ENCODE measurements at places on chromosomes 13 and 19.

DNA sequence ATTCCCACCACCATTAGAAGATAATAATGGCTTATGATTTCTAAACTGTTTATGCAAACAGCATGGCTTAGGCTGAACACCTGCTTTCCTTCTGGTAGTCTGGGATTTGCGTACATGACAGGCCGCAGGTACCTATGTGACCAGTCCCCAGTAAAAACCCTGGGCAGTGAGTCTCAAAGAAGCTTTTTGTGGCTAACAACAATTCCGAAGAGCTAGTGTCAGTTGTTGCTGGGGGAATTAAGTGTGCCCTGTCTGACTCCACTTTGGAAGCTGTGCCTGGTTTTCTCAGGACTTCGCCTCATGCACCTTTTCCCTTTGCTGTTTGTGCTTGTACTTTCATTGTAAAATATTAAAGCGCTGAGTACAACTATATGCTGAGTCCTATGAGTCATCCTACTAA, 250.2 kb upstream of the MIR17HG start:
- no peak for DNase-seq

DNA sequence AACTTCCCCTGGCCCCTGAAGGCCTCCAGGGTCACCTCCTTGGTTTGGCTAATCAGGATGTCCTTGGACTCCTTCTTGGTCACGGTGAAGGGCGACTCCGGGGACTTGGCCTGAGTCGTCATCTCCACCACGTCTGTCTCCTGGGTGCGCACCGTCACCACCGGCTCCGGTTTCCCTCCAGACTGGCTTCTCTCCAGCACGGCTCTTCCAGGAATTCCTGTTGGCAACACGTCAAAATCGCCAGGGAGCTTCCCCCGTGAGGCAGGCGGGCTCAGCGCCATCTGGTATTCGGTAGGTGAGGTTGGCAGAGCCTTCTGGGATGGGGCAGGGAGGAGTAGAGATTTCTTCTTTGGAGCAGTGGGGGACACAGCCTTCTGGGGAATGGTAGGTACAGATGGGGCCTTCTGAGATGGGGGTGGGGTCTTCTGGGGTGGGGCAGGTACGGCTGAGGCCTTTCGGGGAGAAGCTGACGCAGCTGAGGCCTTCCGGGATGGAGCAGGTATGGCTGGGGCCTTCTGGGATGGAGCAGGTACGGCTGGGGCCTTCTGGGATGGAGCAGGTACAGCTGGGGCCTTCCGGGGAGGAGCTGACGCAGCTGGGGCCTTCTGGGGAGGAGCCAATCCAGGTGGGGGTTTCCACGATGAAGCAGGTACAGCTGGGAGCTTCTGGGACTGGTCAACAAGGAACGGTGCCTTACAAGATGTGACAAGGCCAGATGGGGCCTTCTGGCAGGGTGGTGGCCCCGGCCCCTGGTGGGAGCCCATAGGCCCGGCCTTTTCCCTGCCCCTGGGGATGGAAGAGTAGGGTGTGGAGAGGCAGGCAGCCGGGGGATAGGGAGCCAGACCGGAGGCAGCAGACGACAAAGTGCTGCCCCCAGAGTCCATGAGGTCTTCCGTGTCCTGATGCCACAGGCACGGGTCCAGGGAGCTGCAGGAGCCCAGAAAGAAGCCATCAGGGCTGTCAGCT, 3.8 kb downstream of the GARIN5B start:
- no peak for DNase-seq

DNA sequence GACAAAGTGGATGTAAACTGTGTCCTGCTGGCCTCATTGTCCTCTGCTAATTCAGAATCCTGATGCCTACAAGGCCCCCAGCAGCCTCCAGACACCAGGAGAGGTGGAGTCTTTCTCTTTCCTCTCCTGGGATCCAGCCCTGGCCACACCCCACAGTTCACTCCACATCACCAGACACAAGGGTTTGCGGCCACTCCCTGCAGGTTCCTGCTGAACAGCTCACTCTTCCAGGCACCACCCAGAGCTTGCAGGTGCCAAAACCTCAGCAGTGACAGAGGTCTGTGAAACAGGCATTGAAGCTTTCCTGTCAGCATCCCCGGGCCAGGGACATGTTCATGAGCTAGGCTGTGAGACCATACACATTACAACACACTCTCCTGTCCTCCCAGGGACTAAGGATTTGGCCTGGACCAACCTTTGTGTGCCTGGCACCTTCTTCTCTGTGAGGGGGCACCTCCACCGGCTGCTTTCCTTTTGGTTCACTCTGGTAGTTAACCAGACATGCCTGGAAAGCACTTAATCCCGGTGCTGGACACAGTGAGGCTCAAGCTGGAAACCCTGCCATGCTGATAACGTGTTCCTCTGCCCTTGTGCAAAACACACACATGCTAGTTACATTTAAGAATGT, 11.1 kb upstream of the ATP12A start:
- no peak for DNase-seq

DNA sequence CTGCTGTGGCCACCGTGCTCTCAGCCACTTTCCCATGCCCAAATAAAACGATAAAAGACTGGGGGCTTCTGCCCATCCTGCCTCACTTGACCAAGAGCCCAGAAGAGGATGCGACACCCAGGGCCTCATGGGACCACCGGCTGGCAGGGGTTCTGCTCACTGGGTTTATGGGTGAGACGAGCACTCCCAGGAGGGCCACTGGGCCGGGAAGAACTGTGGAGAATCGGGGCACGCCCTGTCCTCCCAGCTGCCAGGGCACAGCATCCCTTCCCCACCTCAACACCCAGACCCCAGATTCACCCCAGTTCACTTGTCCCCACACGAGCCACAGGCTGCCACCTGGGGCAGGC, 4.7 kb upstream of the F10 start:
- DNase-seq = no peak

- DNase-seq = no peak
Measured at GRCh38 chr19:5943623-5944022, 29.6 kb downstream of the CAPS start.

DNA sequence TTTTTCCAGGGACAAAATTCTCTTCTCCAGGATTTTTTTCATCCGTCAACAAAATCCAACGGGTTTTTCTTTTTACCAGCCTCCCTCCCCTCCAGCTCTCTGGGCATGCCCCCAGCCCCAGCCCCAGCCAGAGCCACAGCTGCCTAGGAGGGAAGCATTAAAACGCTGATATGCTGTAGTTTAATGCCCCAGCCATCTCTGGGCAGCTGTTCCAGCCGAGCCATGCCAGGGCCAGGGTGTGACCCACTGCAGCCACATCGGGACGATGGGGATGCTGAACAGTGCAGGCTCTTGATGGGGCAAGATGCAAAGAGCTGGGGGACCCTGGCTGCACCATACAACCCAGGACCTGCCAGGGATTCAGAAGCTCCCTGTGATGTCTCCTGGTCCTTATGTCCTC, 32.1 kb downstream of the TSHZ3 start:
- no peak for DNase-seq

DNA sequence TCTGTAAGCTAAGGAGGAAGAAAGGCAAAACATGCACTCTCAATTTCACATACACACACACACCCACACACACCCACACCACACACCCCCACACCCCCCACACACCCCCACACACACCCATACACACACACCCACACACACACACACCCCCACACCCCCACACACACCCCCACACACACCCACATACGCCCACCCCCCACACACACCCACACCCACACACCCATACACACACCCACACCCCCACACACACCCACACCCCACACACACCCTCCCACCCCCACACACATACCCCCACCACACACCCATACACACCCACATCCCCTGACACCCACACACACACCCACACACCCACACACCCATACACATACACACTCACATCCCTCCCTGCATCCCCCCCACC, 276.1 kb downstream of the ABCC4 start:
- DNase-seq = no peak

DNA sequence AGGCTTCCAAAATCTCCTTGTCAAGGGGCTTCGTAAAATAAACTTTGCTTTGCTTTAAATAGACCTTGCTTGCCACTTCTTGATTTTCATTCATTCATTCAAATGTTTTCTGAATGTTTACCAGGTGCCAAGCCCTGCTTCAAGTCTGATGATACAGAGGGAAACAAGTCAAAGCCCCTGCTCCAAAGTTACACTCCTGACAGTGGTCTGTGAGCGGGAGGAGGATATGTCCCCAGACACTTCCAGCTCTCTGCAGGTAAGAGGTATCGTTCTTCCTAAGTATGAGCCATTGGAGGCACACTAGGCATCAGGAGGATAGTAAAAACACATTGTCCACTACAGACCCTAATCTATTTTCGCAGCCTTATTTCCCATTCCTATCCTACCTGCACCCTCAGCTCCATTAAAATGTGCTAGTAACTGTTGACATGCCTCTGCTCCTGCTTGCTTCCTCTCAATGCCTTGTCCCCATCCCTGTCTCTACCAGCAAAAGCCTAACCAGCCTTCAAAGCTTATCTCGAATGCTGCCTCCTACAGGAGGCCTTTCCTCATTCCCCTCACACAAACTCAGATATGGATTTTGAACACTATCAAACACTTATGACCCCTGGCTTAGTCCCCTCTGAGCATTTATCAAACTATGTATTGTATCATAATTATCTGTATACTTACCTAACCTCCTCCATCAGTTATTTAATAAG, 6.2 kb upstream of the WBP4 start:
- no peak for DNase-seq

- DNase-seq = no peak
Measured at GRCh38 chr19:1106841-1107660, 3.3 kb downstream of the GPX4 start.

DNA sequence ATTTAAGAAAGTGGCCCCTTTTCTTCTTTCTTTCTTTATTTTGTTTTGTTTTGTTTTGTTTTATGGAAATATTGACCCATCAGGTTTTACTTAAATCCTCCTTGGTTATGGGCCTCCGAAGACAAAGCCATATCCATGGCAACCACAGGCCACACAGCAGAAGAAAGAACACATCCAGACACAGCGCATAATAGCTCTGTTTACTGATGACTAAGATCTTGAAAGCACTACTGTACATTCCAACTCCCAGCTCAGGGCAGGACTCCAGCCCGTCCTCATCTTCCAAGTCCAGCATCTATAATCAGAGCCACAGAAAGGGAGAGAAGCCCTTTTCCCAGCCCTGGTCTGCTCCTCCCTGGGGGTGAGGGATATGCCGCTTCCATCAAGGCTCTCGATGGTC, 84.3 kb downstream of the NUFIP1 start:
- DNase-seq = no peak

DNA sequence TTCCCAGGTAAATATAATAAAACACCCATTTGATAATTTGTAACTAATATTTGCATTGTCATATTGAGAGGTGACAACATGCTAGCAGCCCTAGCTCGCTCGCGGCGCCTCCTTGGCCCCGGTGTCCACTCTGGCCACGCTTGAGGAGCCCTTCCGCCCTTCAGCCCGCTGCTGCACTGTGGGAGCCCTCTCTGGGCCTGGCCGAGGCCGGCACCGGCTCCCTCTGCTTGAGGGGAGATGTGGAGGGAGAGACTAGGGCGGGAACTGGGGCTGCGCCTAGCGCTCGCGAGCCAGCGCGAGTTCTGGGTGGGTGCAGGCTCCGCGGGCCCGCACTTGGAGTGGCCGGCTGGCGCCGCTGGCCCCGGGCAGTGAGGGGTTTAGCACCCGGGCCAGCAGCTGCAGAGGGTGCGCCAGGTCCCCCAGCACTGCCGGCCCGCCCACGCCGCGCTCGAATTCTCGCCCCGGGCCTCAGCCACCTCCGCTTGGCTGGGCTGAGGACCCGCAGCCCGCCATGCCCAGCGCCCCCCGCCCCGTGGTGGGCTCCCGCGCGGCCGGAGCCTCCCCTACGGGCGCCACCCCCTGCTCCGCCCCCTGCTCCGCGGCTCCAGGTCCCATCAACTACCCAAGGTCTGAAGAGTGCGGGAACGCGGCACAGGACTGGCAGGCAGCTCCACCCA, 594.4 kb downstream of the SLITRK6 start:
- DNase-seq = no peak

DNA sequence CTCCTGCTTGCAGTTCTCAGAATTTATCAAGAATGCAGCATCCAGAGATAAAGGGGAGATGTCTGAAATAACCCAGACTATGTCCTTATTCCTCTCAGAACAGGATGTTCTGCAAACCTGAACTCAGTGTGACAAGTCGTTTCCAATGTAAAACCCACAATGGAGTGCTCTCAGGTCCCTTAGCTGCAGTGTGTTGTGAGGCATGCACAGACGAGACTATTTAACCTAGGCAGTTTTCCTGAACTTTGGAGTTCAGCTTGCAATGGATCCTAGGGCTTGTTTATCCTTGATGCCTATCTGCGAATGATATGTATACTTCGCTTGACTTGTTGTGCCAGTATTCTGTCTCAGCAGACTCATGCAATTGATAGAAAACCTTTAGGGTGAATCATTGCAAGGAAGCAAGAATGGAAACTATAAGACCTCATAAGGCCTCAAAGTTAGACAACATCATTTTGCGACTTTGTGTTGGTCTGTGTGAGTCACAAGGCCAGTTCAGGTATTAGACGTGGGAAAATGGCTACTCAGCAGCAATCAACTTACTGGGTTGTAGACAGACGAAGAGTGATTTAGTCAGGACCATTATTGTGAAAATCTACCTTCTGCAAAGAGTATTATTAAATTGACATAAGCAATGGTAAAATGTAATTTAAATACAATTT, 2439.9 kb upstream of the PCDH20 start:
- DNase-seq = no peak

- DNase-seq = no peak
Measured at GRCh38 chr13:48585456-48585840, 52.6 kb upstream of the RCBTB2 start.

GRCh38 chr19:57934820-57935665, at the start of gene ZNF418:
ZNF418 (minus strand) TSS chr19:57935402; CDS start chr19:57933822, 1,580 bp downstream.
- no peak for DNase-seq

- no peak for DNase-seq
Measured at GRCh38 chr19:2609389-2610116, 92.9 kb downstream of the GNG7 start.

GRCh38 chr19:39951686-39952085, 17.3 kb upstream of the FCGBP start:
- DNase-seq = no peak

DNA sequence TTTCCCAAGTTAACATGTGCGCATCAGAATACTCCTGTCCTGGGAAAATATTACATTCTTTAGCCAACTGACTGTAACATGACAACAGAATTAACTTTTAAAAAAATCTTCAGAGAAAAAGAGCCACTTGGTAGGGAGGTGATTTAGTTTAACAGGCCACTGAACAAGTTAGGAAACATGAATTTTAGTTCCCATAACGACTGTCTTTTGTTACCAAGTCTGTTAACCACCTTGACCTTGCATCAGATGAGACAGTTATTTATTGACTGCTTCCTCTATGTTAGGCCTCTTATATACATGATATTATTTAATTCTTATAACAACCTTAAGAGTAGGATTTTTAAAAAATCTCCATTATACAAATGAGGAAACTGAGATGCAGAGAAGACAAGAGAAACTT, 268.6 kb downstream of the NDFIP2 start:
- DNase-seq = no peak

DNA sequence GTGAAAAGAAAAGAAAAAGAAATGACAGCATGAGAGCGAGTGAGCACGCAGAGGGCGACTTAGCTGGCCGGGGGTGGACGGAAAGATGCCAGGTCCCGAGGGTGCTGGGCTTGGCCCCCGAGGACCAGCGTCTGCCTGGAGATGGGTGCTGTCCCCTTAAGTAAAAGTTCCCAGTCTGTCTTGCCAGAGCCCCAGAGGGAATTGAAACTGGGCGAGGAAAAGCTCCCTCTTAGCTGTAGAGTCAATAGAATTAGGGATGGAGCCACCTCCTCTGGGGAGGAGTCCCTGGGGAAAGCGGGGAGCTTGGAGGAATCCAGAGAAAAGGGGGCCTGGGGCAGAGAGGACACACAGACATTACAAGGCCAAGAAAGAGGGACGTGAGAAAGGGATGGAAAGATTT, 13.3 kb downstream of the BCAM start:
- DNase-seq = no peak

Measured in vagina (tissue), 2 donors.